NCI-H1436 treated with DMSO at 0.1 percent for 48 hours (cell line): ENCODE measurements at places on chromosomes 1 and 21.
A peak's percentile ranks its signal among the peaks of the same experiment; 100 is the strongest.

DNA sequence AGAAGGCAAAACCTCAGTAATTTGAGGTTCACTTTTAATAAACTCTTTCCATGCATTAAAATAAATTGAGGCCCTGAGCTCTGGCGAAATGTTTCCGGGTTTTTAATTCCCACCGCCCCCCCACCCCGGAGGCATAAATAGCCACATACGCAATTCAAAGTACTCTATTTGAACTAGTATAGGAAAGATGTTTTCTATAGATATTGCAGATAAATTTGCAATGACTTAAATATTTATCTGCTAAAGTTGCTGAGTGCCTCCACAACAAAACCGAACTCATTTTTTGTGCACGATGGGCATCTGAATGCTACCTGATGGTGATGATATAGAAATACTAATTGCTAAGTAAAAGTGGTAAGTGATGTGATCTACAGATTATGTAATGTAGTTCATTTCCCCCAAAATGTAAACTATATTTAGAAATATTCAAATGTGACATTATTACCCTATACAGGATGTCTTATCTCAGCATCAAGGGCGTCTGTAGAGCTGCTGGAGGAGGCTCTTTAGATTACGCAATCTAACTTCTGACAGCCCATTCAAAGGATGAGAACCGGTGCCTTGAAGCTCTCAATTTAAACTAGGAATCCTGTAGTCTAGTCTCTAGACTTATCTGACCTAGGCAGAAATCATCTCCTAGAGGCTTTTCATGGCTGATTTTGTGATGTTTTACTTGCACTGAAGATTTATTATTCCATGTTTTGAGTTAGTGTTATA, 8.5 kb downstream of the IRF2BP2 start:
- peak; percentile 64 for DNase-seq

DNA sequence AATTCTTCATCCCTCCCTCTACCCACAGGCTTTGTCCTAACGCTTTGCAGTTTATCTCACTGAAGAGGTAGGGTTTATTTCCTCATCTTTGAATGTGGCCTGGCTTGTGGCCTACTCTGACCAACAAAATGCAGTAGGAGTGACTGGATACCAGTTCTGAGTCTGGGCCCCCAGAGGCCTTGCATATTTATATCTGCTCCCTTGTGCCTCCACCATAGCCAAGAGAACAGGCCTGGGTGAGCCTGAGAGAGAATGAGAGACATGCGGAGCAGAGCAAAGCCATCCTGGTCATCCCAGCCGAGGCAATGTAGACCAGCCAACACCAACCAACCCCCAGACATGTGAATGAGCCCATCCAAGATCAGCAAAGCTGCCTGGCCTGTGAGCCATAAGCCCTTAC, 30.3 kb downstream of the SMIM12 start:
- no peak for DNase-seq

- no peak for DNase-seq
Observed at GRCh38 chr1:72066431-72066830, 215.9 kb downstream of the NEGR1 start.

DNA sequence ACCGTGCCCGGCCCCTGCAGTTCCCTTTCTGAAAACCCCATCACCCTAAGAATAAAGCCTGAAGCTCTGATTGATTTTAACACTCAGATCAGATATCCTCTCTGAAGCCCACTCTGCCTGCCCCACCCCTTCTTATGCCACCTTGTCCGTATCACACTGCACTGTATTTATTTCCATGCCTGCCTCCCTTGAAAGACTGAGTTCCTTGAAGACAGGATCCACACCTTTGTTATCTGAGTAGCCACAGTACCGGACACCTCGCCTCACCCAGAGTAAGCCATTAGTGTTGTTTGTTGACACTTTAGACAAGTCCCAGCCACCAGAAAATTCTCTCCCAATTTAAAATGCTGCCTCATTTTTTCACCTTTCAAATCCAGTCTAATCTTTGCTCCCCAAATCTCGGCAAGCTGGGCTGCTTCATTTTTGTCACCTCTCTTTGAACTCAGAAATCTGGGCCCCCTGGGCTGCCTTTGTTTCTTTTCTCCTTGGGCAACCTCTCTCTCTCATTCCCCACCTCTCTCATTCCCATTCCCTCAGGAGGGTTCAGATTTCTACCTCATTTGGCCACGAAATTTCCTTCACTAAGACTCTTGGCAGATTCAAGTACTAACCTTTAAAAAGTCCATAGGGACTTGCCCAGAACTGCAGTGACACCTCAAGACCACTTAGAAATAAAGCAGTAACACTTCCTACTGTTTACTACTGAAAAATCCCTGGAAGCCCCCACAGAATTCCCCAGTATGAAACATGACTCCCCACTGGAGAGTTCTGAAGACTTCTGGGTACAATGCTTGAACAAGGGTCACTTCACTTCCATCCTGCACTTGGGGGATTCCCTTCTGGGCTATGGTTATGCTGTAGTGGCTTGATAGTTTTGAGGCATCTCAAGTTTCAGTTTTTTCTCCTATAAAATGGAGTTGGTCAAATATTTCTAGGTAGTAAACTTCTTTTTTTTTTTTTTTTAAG, 8.7 kb upstream of the PPP1R15B start:
- DNase-seq: no peak

- DNase-seq: no peak
Observed at GRCh38 chr21:30206551-30207251, 9.2 kb downstream of the CLDN8 start.

- DNase-seq: no peak
Observed at GRCh38 chr1:66954208-66954607, 29.4 kb downstream of the MIER1 start.

GRCh38 chr21:38333301-38334272, 76.8 kb downstream of the KCNJ15 start:
- no peak for DNase-seq

DNA sequence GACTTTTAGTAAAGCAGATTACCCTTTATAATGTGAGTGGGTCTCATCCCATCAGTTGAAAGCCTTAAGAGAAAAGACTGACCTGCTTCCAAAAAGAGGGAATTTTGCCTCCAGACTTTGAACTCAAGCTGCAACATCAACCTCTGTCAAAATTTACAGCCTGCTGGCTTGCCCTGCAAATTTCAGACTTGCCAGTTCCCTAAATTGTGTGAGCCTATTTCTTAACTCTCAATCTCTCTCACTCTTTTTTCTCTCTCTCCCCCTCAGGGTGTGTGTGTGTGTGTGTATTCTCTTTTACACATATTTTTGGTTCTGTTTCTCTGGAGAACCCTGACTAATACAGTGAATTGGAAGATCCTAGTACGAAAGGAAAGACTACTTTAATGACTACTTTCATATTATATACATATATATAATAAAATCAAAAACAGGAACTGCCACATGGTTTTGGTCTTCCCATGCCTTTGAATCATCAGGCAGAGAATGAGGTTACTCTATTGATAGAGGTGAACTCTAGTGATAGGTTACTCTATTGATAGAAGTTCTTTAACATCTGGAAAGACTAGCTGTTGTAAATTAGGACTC, 6.4 kb downstream of the OR2C3 start:
- no peak for DNase-seq

DNA sequence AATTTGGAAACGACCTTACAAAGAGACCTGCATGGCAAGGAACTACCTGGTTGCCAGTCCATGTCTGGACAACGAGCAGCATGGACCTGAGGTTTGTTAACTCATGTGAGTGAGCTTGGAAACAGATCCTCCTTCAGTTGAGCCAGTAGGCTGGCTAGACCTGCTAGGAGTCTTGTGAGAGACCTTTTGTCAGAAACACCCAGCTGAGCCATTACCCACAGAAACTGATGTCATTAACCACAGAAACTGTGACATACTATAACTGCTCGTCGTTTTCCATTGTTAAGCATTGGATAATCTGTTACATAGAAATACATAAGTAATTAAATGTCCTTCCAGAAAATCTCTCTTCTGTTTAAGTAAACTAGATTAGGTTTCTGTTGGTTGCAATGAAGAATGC, 211.1 kb upstream of the C21orf91 start:
- DNase-seq: no peak

- DNase-seq: no peak
Observed at GRCh38 chr1:156423422-156424352, 54.7 kb downstream of the RHBG start.
